ENCODE measurements at places on chromosomes 16 and 17. TPM values are rescaled to one million over a fixed set of nuclear protein-coding genes. Genes with fewer than 3 reads are reported as not detected.

C1QTNF8 gene
- not detected for total RNA-seq

RGS9 gene
- total RNA-seq, result not detected

LRRC37A gene
- 2.3 TPM for total RNA-seq

CRHR1 gene
- total RNA-seq, result not detected

TLCD2 gene
- total RNA-seq, result 2.2 TPM

GPS2 gene
- total RNA-seq, result 81.3 TPM

NTN1 gene
- 0.11 TPM for total RNA-seq

SYNGR3 gene
- 0.22 TPM for total RNA-seq

SAP30BP gene
- total RNA-seq, result 60.8 TPM

GRCh38 chr16:31438414-31438813 is 4.2 kb downstream of the ZNF843 start:
- no peak for DNase-seq
- H3K4me1 ChIP-seq, result no peaks in the 10 kb centered on the region
- no peak overlapping the region for H3K4me3 ChIP-seq

- no peak overlapping the region for H3K4me3 ChIP-seq
- no peak for DNase-seq
- no peaks in the 10 kb centered on the region for H3K36me3 ChIP-seq
- H3K27ac ChIP-seq, result no peak overlapping the region
- no peaks in the 10 kb centered on the region for H3K4me1 ChIP-seq
- peaks cover 5% of the 10 kb centered on the region for H3K27me3 ChIP-seq
Measured at GRCh38 chr17:59296190-59296589, 35.3 kb upstream of the YPEL2 start.

GRCh38 chr16:52584354-52585320 is 37.7 kb upstream of the TOX3 start:
- H3K27me3 ChIP-seq, result no peaks in the 10 kb centered on the region
- H3K36me3 ChIP-seq, result no peaks in the 10 kb centered on the region
- H3K4me3 ChIP-seq, result no peak overlapping the region
- H3K27ac ChIP-seq, result no peak overlapping the region

- peak within 1 kb of the TSS; percentile 99 for H3K4me3 ChIP-seq
- no peaks in the 10 kb centered on the region for H3K27me3 ChIP-seq
- H3K27ac ChIP-seq, result peak within 1 kb of the TSS; percentile 100
- H3K36me3 ChIP-seq, result peaks cover 41% of the 10 kb centered on the region
- peak; percentile 94 for DNase-seq
- peaks cover 61% of the 10 kb centered on the region for H3K4me1 ChIP-seq
Measured at GRCh38 chr17:50201276-50201854, at the start of gene COL1A1. TSS of gene COL1A1 (minus strand) at chr17:50201631. CDS start at chr17:50201513, 118 bp downstream.

GRCh38 chr16:16120044-16120381 is 103.3 kb downstream of the ABCC6 start:
- H3K4me3 ChIP-seq, result no peak overlapping the region
- H3K27me3 ChIP-seq, result no peaks in the 10 kb centered on the region
- no peaks in the 10 kb centered on the region for H3K4me1 ChIP-seq
- H3K27ac ChIP-seq, result no peak overlapping the region

GRCh38 chr17:12027658-12028057 is 7.0 kb downstream of the MAP2K4 start:
- no peak overlapping the region for H3K27ac ChIP-seq
- H3K4me3 ChIP-seq, result no peak overlapping the region
- no peaks in the 10 kb centered on the region for H3K27me3 ChIP-seq
- H3K36me3 ChIP-seq, result no peaks in the 10 kb centered on the region
- peaks cover 29% of the 10 kb centered on the region for H3K4me1 ChIP-seq
- DNase-seq, result no peak

- H3K27ac ChIP-seq, result no peak overlapping the region
- H3K4me3 ChIP-seq, result no peak overlapping the region
- DNase-seq, result peak; percentile 10
Measured at GRCh38 chr17:48478224-48479013, 48.4 kb upstream of the SKAP1 start.

GRCh38 chr17:81684442-81684911 is 666 bp downstream of the HGS start:
- H3K36me3 ChIP-seq, result peaks cover 27% of the 10 kb centered on the region
- H3K4me3 ChIP-seq, result peak overlapping the region; percentile 86
- DNase-seq, result no peak
- peak overlapping the region; percentile 96 for H3K27ac ChIP-seq

- H3K4me1 ChIP-seq, result peaks cover 10% of the 10 kb centered on the region
- no peaks in the 10 kb centered on the region for H3K27me3 ChIP-seq
- H3K36me3 ChIP-seq, result peaks cover 37% of the 10 kb centered on the region
- H3K4me3 ChIP-seq, result no peak overlapping the region
- DNase-seq, result no peak
Measured at GRCh38 chr16:28205974-28206373, 5.8 kb downstream of the XPO6 start.

GRCh38 chr16:58337090-58337444 is 42.2 kb upstream of the PRSS54 start:
- no peaks in the 10 kb centered on the region for H3K4me1 ChIP-seq
- no peaks in the 10 kb centered on the region for H3K27me3 ChIP-seq
- peak overlapping the region; percentile 71 for H3K4me3 ChIP-seq
- no peak overlapping the region for H3K27ac ChIP-seq

GRCh38 chr16:48612611-48613010 is 2.6 kb upstream of the N4BP1 start:
- H3K4me1 ChIP-seq, result peaks cover 16% of the 10 kb centered on the region
- DNase-seq, result no peak
- no peak overlapping the region for H3K27ac ChIP-seq
- H3K4me3 ChIP-seq, result no peak overlapping the region
- no peaks in the 10 kb centered on the region for H3K36me3 ChIP-seq
- H3K27me3 ChIP-seq, result no peaks in the 10 kb centered on the region

- H3K4me3 ChIP-seq, result no peak overlapping the region
- H3K27me3 ChIP-seq, result no peaks in the 10 kb centered on the region
- peaks cover 64% of the 10 kb centered on the region for H3K36me3 ChIP-seq
- DNase-seq, result no peak
- H3K27ac ChIP-seq, result no peak overlapping the region
Measured at GRCh38 chr16:56401482-56401881, 23.9 kb downstream of the AMFR start.

GRCh38 chr17:41565338-41565737 is 6.5 kb downstream of the KRT9 start:
- no peaks in the 10 kb centered on the region for H3K36me3 ChIP-seq
- peaks cover 56% of the 10 kb centered on the region for H3K27me3 ChIP-seq
- H3K4me3 ChIP-seq, result no peak overlapping the region
- no peaks in the 10 kb centered on the region for H3K4me1 ChIP-seq
- no peak for DNase-seq
- no peak overlapping the region for H3K27ac ChIP-seq

- H3K36me3 ChIP-seq, result no peaks in the 10 kb centered on the region
- no peaks in the 10 kb centered on the region for H3K27me3 ChIP-seq
Measured at GRCh38 chr16:27392671-27393070, 9.3 kb upstream of the IL21R start.

Data from GM23248 (cell line).